ENCODE measurements at places on chromosomes 6 and 20.

- no peak for DNase-seq
Measured at GRCh38 chr6:1701668-1702353, 92.1 kb downstream of the FOXC1 start.

DNA sequence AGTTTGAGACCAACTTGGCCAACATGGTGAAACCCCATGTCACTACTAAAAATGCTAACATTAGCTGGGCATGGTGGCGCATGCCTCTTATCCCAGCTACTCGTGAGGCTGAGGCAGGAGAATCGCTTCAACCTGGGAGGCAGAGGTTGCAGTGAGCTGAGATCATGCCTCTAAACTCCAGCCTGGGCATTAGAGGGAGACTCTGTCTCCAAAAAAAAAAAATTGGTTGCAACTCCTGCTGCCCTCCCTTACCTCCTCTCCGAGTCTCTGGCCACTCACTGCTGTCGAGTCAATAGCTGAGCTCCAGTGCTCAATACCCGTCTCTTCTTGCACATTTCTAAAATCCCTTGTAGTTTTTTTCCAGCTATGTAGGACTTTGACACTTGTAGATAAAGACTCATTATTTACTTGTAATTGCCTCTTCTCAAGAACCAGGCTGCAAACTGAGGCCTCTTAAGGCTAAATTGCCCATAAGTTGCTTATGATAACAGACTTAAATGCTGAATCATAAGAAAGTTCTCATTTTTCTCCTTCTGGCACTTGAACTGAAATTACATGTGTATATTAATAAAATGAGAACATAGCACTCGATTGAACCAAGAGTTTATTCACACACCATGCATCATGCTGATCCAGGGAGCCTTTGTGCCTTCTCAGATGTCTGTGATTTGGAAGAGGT is 13.8 kb downstream of the HECA start:
- peak; percentile 75 for DNase-seq

- DNase-seq = no peak
Measured at GRCh38 chr20:10531848-10532247, 96.7 kb downstream of the SLX4IP start.

DNA sequence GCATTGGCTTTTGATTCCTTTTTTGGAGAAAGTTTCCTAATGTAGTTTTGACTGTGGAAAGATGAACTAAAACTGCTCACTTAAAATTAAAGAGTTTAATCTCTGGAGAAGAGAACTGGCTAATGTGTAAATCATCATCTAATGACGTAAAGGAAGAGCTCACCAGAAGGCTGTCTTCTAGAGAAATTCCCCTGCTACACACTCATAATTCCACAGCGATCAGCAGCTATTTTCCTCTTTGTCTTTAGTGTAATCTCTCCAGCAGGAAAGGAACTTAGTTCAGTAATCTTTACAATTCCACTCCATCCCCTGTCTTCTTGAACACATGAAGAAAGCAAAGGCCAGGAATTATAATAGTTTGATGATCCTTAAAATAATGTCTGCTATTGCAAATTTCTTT is 15.8 kb downstream of the SPTLC3 start:
- no peak for DNase-seq

GRCh38 chr20:29349836-29350235 is 1907.6 kb upstream of the DEFB115 start:
- no peak for DNase-seq

DNA sequence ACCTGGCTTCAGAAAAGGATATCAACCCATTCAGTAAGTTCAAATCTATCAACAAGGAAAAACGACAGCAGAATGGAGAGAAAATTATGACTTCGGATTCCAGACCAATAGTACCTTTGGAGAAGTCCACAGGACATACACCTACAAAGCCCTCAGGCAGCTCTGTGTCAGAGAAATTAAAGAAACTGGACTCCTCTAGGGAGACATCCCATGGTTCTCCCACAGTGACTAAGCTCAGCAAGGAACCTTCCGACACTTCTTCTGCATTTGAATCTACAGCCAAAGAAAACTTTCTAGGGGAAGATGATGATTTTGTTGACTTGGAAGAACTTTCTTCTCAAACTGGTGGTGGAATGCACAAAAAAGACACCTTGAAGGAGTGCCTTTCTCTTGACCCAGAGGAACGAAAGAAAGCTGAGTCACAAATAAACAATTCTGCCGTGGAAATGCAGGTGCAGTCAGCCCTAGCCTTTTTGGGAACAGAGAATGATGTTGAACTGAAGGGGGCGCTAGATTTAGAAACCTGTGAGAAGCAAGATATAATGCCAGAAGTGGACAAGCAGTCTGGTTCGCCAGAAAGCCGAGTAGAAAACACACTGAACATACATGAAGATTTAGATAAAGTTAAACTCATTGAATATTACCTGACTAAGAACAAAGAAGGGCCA is 67.4 kb upstream of the HINT3 start:
- DNase-seq = peak; percentile 69

DNA sequence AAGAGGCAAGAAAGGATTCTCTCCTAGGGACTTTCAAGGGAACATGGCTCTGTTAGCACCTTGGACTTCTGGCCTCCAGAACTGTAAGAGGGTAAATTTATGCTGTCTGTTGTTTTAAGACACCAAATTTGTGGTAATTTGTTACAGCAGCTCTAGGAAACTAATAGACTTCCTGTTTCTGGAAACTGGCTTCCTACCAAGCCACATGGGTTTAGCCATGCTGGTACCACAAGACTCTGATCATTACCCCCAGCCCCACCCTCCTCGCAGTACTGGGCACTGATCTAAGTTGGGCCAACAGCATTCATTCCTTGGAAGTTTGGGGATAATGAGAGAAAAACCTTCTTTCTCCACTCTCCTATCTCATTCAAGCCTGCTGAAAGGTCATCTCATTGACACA is 109.5 kb upstream of the SMLR1 start:
- peak; percentile 79 for DNase-seq

- peak; percentile 62 for DNase-seq
Measured at GRCh38 chr20:58870293-58871014, 17.9 kb downstream of the GNAS start.

DNA sequence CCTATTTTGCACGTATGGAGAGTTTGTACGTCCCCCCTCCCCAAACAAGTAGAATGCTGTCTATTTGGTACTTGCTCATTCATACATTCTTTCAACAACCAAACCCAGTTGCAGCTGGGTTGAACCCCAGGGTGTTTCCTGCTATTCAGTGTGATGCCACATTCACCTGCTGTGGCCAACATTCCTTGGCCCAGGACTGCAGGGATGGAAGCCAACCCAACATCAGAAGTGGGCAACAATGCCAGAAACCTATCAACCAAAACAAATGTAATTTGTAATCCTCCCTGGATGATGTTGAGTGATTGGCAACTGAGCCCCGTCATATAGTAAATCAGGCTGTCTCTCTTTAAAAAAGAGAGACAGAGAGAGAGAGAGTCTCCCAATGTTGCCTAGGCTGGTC is 8.9 kb downstream of the NT5E start:
- DNase-seq = no peak

DNA sequence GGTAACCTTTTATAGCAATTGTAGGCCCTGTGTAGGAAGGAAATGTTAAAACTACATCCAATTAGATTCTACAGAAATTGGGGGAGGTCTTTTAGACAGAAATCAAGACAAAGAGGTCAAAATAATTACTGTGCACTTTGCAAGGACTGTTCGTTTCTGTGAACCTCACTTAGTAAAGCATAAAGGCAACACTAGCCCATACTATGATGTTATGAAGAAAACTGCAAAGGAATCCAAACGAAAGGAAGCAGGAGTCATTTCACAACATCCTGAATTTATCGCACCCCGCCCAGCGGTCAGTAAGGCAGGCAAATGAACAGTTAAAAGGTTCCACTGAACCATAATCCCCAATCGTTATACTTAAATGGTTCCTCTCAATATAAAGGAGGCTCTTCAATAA is 429.5 kb upstream of the ARID1B start:
- DNase-seq = peak; percentile 73

- DNase-seq = no peak
Measured at GRCh38 chr6:3566812-3567211, 110.0 kb upstream of the SLC22A23 start.

Data from hematopoietic multipotent progenitor cell treated with erythropoietin and hydrocortisone succinate and interleukin-3 and kit ligand, for 4 days (in vitro differentiated cells).